ENCODE measurements at places on chromosomes 2 and 18.

GRCh38 chr18:7748251-7749007 lies 181.3 kb downstream of the PTPRM start:
- no peak overlapping the region for H3K27ac ChIP-seq
- peaks cover 32% of the 10 kb centered on the region for H3K4me1 ChIP-seq
- H3K27me3 ChIP-seq: no peaks in the 10 kb centered on the region
- no peak overlapping the region for H3K4me3 ChIP-seq

- peaks cover 14% of the 10 kb centered on the region for H3K4me1 ChIP-seq
- H3K27ac ChIP-seq: no peak overlapping the region
- no peaks in the 10 kb centered on the region for H3K27me3 ChIP-seq
- H3K36me3 ChIP-seq: peaks cover 24% of the 10 kb centered on the region
- no peak for DNase-seq
Observed at GRCh38 chr2:187497858-187498463, 49.9 kb upstream of the CALCRL start.

- no peak overlapping the region for H3K4me3 ChIP-seq
- no peak overlapping the region for H3K27ac ChIP-seq
- H3K4me1 ChIP-seq: 0 out of 2 replicates have a peak, but pooled peaks cover 3% of the 10 kb centered on the region
- no peaks in the 10 kb centered on the region for H3K36me3 ChIP-seq
- peaks cover 11% of the 10 kb centered on the region for H3K27me3 ChIP-seq
Observed at GRCh38 chr18:10386956-10387355, 67.5 kb upstream of the APCDD1 start.

DNA sequence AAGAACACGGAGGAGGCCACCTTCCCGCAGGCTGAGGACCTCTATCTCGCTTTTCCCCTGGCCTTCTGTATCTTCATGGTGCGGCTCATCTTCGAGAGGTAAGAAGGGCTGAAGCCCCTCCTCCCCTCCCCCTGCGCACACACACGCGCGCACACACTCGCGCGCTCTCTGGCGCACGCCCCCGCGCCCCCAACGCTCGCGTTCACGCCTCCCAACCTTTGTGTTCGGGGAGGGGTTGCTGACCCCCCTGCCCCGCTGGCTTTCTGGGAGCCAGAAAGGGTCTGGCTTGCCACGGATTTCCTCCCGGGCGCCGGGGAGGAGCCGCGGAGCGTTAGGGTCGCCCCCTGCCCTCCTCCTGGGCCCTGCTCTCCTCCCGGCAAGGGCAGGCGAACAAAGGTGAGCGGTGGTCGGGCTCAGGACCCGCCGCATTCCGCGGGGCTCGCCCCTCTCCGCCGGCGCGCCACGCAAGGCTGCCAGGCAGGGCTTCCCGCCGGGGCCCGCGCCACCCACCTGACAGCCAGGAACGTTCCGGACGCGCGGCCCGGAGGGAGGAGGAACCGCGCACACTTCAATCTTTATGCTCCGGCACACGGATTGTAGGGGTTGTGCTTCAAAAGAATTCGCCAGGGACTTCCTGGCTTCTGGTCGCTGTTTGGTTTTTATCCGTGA lies 583 bp downstream of the CERS6 start:
- peaks cover 10% of the 10 kb centered on the region for H3K27me3 ChIP-seq
- H3K4me3 ChIP-seq: no peak overlapping the region
- no peak overlapping the region for H3K27ac ChIP-seq
- H3K36me3 ChIP-seq: no peaks in the 10 kb centered on the region
- peak; percentile 45 for DNase-seq

DNA sequence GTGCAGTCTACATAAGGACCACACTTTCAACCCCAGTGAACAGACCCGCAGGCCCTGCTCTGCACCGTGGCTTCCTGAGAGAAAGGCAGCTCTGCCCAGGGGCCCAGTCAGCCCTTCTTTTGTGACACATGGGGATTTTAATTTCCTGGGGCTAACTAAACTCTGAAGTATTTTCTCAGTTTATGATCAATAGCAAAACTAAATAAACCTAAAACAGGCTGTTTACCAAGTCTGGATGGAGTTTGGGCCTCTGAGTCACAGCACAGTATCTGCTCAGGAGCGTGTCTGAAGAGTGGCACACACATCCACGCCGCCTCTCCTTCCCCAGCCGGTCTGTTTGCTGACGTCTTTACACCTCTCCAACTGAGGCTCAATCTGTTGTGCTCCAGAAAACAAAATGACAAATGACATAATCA lies 72.3 kb downstream of the LDLRAD4 start:
- H3K27ac ChIP-seq: no peak overlapping the region
- peaks cover 5% of the 10 kb centered on the region for H3K4me1 ChIP-seq
- no peaks in the 10 kb centered on the region for H3K36me3 ChIP-seq
- no peak overlapping the region for H3K4me3 ChIP-seq
- no peak for DNase-seq
- H3K27me3 ChIP-seq: no peaks in the 10 kb centered on the region

DNA sequence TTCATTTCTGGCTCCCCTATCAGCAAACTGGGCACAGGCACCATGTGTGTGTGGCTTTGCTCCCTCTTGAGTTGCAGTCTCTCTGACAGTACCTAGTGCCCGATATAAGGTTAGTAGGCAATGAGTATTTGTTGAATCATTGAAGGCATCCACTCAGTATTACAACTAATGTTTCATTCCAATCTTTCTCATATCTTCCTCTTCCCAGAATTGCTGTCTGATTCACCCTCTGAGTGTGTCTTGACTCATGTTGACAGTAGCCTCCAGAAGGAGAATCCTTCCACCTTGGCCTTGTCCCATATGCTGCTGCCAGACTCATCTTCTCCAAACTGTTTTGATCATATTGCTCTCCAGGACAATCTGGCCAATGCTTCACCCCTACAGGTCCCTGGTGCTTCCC lies 202.5 kb downstream of the LRRTM1 start:
- no peaks in the 10 kb centered on the region for H3K4me1 ChIP-seq
- H3K27ac ChIP-seq: no peak overlapping the region
- H3K36me3 ChIP-seq: peaks cover 34% of the 10 kb centered on the region
- H3K4me3 ChIP-seq: no peak overlapping the region

DNA sequence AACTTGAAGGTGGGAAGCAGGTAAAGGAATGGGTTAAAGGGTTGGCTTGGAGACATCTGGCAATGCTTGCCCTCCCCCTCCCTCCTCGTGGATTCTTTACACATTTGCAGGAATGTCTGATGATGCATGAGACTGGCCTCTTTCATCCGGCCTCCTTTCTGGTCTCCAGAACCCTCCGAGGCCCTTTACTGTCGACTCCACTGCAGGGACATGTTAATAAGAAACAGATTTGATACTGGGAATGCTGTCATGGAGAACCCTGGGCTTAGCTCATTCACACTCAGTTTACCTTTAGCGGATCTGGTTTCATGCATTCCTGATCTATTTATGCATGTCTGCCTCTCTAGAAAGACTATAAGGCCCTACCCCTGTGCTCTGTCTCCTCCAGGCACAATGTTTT lies 238.7 kb downstream of the TGIF1 start:
- no peak for DNase-seq
- no peak overlapping the region for H3K4me3 ChIP-seq
- peaks cover 17% of the 10 kb centered on the region for H3K36me3 ChIP-seq
- H3K27ac ChIP-seq: 0 out of 2 replicates have a peak overlapping the region, but pooled peaks have one; percentile 20
- H3K4me1 ChIP-seq: peaks cover 19% of the 10 kb centered on the region

- H3K4me1 ChIP-seq: peaks cover 19% of the 10 kb centered on the region
- H3K27ac ChIP-seq: no peak overlapping the region
- H3K4me3 ChIP-seq: no peak overlapping the region
- H3K36me3 ChIP-seq: peaks cover 10% of the 10 kb centered on the region
- peaks cover 85% of the 10 kb centered on the region for H3K27me3 ChIP-seq
- peak; percentile 28 for DNase-seq
Observed at GRCh38 chr2:183678908-183679307, 554.7 kb downstream of the NUP35 start.

DNA sequence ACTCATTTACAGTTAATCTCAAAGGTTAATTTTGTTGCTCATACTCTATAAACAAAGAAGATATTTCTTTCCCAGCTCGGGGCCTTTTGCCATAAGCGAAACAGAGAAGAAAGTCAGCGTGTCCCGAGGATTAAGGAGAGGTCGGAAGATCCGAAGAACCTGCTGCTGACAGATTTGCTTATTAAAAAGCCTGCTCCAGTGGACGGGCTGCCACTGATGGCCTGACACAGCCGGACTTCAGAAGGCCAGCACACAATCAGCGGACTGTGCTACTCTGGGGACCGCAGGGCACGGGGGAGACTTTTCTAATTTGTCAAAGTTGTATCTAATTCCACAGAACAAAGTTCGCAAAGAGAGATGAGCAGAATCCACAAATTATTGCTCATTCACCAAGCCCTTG lies 315.4 kb downstream of the ETAA1 start:
- DNase-seq: no peak
- H3K36me3 ChIP-seq: no peaks in the 10 kb centered on the region
- no peak overlapping the region for H3K27ac ChIP-seq
- H3K27me3 ChIP-seq: no peaks in the 10 kb centered on the region

- no peaks in the 10 kb centered on the region for H3K27me3 ChIP-seq
- no peaks in the 10 kb centered on the region for H3K36me3 ChIP-seq
- no peak overlapping the region for H3K27ac ChIP-seq
- DNase-seq: no peak
Observed at GRCh38 chr2:39949131-39949530, 170.1 kb upstream of the THUMPD2 start.

GRCh38 chr18:7133181-7133580 lies 15.6 kb upstream of the LAMA1 start:
- H3K4me3 ChIP-seq: no peak overlapping the region
- DNase-seq: no peak
- no peak overlapping the region for H3K27ac ChIP-seq

- H3K4me1 ChIP-seq: peaks cover 5% of the 10 kb centered on the region
- no peak overlapping the region for H3K27ac ChIP-seq
- DNase-seq: no peak
- H3K4me3 ChIP-seq: no peak overlapping the region
- no peaks in the 10 kb centered on the region for H3K27me3 ChIP-seq
- peaks cover 15% of the 10 kb centered on the region for H3K36me3 ChIP-seq
Observed at GRCh38 chr2:11506611-11506969, 27.3 kb upstream of the GREB1 start.

DNA sequence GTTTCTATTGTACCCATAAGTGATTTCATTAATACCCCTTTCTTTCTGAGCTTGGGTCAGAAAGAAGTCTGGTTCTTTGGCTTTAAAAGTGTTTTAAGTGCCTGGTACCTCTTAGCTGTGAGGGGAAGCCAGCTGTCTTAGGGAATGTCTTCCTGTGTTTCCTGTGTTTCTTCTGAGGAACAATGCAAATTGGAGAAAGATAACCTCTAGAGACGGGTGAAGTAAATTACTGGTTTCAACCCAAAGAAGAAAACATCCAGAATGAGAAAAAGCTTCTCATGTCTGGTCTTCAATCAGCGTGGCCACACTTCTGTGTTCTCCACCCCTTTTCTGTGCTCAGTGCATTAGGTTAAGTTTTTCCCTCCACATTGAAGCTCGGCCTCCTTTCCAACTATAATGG lies 10.2 kb upstream of the CHN1 start:
- DNase-seq: no peak
- H3K36me3 ChIP-seq: peaks cover 9% of the 10 kb centered on the region
- H3K27ac ChIP-seq: no peak overlapping the region
- H3K27me3 ChIP-seq: peaks cover 3% of the 10 kb centered on the region

DNA sequence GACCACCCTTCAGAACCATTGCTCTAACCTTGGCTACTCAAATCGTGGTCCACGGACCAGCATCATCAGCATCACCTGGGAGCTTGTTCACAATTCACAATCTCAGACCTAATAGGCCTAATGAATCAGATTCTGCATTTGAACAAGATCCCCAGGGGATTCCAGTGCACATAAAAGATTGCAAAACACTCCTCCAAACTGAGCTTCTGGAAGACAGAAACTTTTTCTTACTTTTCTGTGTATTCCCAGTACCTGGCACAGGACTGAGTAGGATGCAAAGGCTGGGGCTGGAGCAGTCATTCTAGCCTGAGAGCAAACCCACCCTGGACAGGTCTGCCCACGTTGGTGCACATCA lies 115.1 kb upstream of the COPS8 start:
- DNase-seq: no peak
- no peak overlapping the region for H3K27ac ChIP-seq
- H3K27me3 ChIP-seq: peaks cover 3% of the 10 kb centered on the region
- H3K4me1 ChIP-seq: peaks cover 60% of the 10 kb centered on the region
